ENCODE measurements at places on chromosomes 3 and 15.

DNA sequence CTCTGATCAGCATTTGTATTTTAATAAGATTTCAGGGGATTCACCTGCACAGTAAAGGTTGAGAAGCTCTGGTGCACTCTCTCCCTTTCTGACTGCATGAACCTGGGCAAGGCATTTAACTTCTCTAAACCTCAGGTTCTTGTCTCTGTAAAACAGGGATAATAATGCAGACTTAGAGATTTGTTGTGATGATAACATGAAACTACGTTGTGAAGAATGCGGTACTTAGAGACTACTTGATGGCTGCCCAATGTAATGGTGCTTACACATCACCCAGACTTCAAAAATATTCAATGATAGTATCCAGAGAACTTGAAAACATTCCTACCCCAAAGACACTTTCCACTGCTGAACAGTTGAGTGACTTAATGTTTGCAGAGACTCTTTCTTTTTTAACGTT, 19.8 kb upstream of the TNFSF10 start:
- no peak for DNase-seq

DNA sequence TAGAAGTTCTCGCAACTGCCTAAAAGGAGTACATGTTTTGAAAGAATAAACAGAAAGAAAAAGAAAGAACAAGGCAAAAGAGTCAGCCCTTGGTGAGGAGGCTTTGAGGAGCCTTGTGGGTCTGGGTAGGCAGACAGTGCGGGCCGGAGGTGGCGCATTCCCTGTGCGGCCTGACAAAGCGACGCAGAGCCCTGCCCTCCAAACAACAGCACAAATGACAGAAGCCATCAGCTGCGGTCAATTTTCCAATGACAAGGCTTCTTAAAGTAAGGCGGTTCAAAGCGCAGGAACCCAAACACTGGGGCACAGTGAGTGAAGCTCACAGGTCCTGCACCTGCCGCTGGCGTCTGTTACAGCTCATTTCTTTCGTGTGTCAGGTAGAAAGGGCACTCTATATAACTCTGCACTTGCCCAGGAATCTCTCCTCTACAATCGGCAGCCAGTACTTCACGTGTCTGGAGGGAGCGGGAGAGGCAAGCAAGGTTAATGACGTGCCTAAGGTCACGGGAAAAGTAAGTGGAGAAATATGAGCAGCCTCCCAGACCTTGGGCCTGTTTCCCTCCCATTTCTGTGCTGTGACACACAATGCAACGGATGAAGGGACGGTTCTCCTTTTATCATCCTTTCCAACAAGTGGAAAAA, 178.1 kb downstream of the OPA1 start:
- DNase-seq = no peak

DNA sequence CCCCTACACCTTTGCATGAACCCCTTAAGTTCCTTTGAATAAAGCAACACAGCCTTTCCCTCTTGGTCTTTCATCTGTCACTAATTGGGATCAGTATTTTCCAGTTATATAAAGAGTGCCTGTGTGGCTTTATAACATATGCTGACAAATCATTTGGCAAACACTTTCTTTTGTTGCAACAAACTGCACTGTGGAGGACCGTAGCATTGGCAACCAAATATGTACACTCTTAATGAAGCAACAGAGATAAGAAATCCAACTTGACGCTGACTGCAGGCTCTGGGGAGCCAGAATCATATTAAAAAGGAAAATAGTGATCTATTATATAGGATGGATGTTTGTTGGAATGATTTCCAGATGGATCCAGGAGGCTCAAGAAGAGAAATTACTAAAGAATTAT, 120.1 kb upstream of the PRICKLE2 start:
- no peak for DNase-seq

GRCh38 chr15:84594617-84595290, 6.1 kb upstream of the ZSCAN2 start:
- no peak for DNase-seq

DNA sequence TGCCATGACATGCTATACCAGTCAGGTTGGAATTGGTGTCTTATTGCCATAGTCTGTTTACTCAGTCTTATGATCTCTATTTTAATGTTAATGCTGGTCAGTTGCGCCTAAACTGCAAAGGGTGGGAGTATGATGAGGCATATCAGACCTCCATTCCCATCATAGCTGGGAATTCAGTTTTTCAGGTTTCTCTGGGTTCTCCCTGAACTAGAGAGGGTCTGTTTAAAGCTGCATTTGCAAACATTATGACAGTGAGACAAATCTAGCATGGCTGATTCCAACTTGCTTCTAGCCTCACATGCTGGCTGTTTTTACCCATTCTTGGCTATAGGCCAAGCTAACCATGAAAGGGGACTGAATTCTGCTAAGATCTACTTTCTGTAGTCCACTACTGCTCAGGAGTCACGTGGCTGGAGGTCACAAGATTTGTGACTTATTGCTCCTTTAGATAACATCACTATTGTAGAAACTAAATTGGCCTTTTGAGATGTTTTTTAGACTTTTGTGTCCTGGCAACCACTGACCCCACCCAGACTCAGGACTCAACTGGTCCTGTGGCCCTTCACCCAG, 96.5 kb downstream of the TGFBR2 start:
- no peak for DNase-seq

Measured in NK-92 treated with Interleukin-12 subunit alpha and Interleukin-12 subunit beta, amount 100 ng/mL, for 24 hours (cell line).